ENCODE measurements at places on chromosomes 11 and 22.
A peak's percentile ranks its signal among the peaks of the same experiment; 100 is the strongest.

- DNase-seq: no peak
These were observed 5.8 kb downstream of the TCN2 start for GRCh38 chr22:30612789-30613188.

GRCh38 chr11:112928136-112928535, 33.1 kb upstream of the NCAM1 start:
- no peak for DNase-seq

DNA sequence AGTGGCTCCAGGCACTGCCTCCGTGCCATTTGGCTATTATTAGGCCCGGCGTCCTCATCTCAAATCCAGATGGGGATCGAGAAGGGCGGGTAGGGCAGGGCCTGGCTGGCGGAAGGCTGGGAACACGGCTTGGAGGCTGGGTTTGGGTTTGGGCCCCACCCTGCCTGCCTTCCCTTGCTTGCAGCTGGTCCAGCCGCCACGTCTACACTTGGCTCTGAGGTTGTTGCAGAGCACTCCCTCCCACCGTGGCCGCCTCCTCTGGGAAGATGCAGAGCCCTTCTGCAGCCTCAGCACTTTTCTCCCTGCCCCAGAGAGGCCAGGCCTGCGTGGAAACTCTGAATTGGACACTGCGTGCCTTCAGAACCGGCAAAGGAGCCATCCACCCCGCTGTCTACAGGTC, 5.2 kb upstream of the SMTN start:
- peak; percentile 77 for DNase-seq

DNA sequence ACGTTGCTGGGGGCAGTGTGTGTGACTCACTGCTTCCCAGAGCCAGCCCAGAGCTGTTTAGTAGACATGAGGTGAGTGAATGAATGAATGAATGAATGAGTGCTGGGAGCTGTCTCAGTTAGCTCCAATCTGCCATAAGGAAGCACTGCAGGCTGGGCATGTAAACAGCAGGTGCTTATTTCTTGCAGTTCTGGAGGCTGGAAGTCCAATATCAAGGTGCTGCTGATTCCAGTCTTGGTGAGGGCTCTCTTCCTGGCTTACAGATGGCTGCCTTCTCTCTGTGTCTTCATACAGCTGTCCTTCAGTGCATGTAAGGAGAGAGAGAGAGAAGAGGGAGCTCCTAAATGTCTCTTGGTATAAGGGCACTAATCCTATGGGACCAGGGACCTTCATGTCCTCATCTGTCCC, 4.1 kb downstream of the C11orf21 start:
- no peak for DNase-seq

GRCh38 chr11:9461063-9461759, 399 bp downstream of the ZNF143 start:
- DNase-seq: peak; percentile 88

DNA sequence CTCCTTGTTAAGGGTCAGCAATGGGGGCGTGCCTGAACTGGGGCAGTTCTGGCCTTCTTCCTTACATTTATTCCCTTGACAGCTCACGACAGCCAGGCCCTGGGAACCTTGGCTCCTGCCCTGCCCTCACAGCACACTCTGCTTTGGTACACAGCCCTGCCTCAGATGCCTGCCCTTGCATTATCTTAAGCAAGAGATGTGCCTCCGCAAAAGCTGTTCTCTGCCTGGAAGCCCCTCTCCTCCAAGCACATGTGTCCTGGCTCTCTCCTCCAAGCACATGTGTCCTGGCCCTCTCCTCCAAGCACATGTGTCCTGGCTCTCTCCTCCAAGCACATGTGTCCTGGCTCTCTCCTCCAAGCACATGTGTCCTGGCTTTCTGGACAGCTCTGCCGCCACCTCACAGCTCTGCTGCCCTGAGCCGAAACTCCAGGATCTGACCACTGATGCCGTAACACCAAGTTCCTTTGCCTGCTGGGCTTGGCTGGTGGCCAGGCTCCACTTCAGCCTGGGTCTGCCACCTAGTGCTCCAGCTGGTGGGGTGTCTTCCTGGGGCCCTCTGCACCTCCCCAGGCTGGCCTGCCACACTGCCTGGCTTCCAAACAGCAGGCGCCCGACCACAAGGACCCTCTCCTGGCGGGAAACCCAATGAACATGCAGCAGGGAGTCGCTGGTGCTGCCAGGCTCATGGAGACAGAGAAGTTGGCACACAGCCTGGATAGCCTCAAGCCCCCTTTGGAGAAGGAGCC, 53.0 kb downstream of the SCUBE1 start:
- no peak for DNase-seq

- DNase-seq: peak; percentile 16
These were observed 9.7 kb downstream of the TUB start for GRCh38 chr11:8090756-8091155.

GRCh38 chr11:34049028-34049427, 2.5 kb upstream of the CAPRIN1 start:
- DNase-seq: no peak

GRCh38 chr11:61447601-61448551, 18.0 kb downstream of the SDHAF2 start:
- DNase-seq: no peak

GRCh38 chr11:27296497-27296896, 66.5 kb downstream of the CCDC34 start:
- peak; percentile 59 for DNase-seq

- no peak for DNase-seq
These were observed 12.8 kb downstream of the SCYL1 start for GRCh38 chr11:65537620-65538231.
